ENCODE measurements at places on chromosomes 13 and 19. TPM values are rescaled to one million over a fixed set of nuclear protein-coding genes. Genes with fewer than 3 reads are reported as not detected.

DNA sequence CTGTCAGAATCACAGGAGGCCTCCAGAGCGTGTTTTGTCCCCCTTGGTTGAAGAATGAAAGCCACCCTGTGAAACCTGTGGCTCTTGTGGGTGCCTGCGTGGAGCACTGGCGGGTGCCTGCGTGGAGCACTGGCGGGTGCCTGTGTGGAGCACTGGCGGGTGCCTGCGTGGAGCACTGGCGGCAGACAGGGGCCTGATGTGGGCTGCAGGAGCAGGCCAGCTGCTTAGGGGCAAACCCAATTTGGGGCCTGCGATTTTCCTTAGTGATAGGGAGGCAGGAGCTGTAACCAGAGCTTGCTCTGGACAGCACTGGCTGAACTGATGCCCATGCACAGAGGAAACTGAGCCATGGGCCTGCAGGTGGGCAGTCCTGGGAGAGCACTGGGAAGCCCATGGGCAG is 24.3 kb downstream of the ARHGEF7 start:
- H3K4me3 ChIP-seq, result no peak overlapping the region
- H3K27ac ChIP-seq, result peak overlapping the region; percentile 7
- H3K4me1 ChIP-seq, result peaks cover 25% of the 10 kb centered on the region

GRCh38 chr13:107824635-107825034 is 390.7 kb downstream of the LIG4 start:
- DNase-seq, result no peak
- H3K4me1 ChIP-seq, result no peaks in the 10 kb centered on the region
- H3K27me3 ChIP-seq, result no peaks in the 10 kb centered on the region
- H3K4me3 ChIP-seq, result no peak overlapping the region
- H3K36me3 ChIP-seq, result no peaks in the 10 kb centered on the region
- H3K27ac ChIP-seq, result no peak overlapping the region

SIGLEC11 gene
- 0.22 TPM for polyA plus RNA-seq

RASA3 gene
- 4.8 TPM for polyA plus RNA-seq

GRCh38 chr13:27283906-27284493 is 13.4 kb downstream of the RASL11A start:
- no peak for DNase-seq
- no peaks in the 10 kb centered on the region for H3K4me1 ChIP-seq
- no peak overlapping the region for H3K27ac ChIP-seq
- peaks cover 3% of the 10 kb centered on the region for H3K27me3 ChIP-seq
- H3K4me3 ChIP-seq, result no peak overlapping the region

DNA sequence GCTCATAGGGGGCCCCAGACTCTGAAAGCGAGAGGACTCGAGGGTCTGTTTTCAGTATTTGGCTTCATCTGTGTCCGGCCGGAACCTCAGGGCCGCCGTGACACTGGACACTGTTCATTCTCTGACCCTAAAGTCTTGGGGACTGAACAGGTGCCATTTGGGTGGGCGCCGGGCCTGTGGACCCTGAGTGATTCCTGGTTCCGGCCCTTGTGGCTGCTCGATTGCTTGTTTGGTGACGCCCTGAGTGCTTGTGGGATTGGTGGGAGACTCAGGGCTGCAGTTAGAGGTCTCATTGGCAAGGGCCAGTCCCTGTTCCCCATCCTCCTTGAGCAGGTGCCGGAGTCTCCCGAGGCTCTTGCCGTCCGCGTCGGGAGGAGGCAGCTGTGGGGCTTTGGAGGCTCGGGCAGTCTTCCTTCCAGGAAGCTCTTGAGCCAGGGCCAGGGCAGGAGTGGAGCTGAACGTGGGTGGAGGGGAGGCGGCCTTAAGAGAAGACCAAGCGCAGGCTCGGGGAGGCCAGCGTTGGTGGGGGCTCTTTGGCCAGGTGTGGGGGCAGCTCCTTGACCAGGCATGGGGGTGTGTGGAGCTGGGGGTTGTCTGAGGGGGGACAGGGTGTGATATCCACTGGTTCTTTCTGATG is 4.7 kb downstream of the PTBP1 start:
- H3K27me3 ChIP-seq, result no peaks in the 10 kb centered on the region
- peak overlapping the region; percentile 81 for H3K4me3 ChIP-seq
- peak overlapping the region; percentile 60 for H3K27ac ChIP-seq
- peaks cover 51% of the 10 kb centered on the region for H3K4me1 ChIP-seq
- DNase-seq, result peak; percentile 72

GRCh38 chr13:39616087-39616694 is 13.2 kb upstream of the LHFPL6 start:
- DNase-seq, result no peak
- H3K36me3 ChIP-seq, result no peaks in the 10 kb centered on the region
- no peak overlapping the region for H3K4me3 ChIP-seq
- H3K4me1 ChIP-seq, result no peaks in the 10 kb centered on the region
- H3K27me3 ChIP-seq, result no peaks in the 10 kb centered on the region

GRCh38 chr19:31066385-31066784 is 282.9 kb downstream of the TSHZ3 start:
- no peaks in the 10 kb centered on the region for H3K4me1 ChIP-seq
- no peaks in the 10 kb centered on the region for H3K27me3 ChIP-seq
- H3K27ac ChIP-seq, result no peak overlapping the region
- H3K36me3 ChIP-seq, result no peaks in the 10 kb centered on the region
- no peak overlapping the region for H3K4me3 ChIP-seq

DNA sequence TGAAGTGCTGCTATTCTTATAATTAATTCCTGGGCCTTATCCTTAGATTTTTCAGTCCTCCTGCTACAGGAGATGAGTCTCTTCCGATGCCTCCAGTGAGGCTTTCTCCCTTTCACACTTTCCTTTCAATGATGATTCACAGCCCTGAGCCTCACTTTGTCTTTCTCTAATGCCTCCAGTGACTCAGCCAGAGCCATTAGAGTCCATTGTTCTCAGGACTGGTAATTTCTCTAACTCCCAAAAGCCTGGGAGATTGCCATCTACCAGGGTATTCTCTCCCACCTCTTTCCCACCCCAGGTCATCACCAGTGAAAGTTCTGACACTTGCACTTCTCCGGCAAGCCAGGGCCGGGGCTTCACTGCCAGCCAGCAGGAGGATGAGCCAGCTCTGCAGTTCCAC is 49.6 kb upstream of the ARGLU1 start:
- DNase-seq, result no peak
- H3K4me1 ChIP-seq, result no peaks in the 10 kb centered on the region
- H3K4me3 ChIP-seq, result no peak overlapping the region
- H3K27me3 ChIP-seq, result no peaks in the 10 kb centered on the region
- H3K36me3 ChIP-seq, result no peaks in the 10 kb centered on the region

GRCh38 chr19:56092685-56093631 is 28.1 kb downstream of the ZNF787 start:
- H3K4me3 ChIP-seq, result no peak overlapping the region
- H3K36me3 ChIP-seq, result no peaks in the 10 kb centered on the region
- no peaks in the 10 kb centered on the region for H3K27me3 ChIP-seq
- peak; percentile 22 for DNase-seq

- no peaks in the 10 kb centered on the region for H3K27me3 ChIP-seq
- no peak overlapping the region for H3K27ac ChIP-seq
- peaks cover 7% of the 10 kb centered on the region for H3K4me1 ChIP-seq
- no peaks in the 10 kb centered on the region for H3K36me3 ChIP-seq
These were observed 207.6 kb upstream of the SERP2 start for GRCh38 chr13:44165889-44166496.

GRCh38 chr13:41231786-41232185 is 31.6 kb downstream of the MTRF1 start:
- DNase-seq, result no peak
- no peak overlapping the region for H3K4me3 ChIP-seq
- H3K4me1 ChIP-seq, result no peaks in the 10 kb centered on the region
- peaks cover under 1% of the 10 kb centered on the region for H3K36me3 ChIP-seq

THSD8 gene
- polyA plus RNA-seq, result 2.5 TPM

DNA sequence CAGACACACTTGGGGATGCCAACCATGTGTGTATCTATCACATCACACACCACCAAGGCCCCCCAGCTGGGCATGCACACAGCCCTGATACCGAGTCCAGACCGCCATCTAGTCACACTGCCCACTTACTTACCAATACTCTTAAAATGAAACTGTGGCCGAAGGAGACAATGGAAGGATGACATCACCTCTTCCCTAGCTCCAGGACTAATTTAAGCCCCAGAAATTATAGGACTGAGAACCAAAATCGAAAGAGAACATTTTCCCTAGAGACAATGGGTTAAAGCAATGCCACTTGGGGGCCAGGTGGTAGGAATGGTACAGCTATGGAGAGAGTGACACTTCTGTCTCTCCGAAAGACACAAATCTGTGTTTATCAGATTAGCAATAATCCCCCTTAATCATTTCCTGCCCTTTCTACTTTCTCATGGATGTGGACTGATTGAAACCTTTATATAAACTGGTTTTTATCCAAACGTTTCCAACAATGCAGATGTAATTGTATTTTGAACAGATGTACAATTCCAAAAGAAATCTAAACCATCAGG is 663 bp upstream of the GGACT start:
- H3K4me3 ChIP-seq, result peak overlapping the region; percentile 92
- H3K4me1 ChIP-seq, result no peaks in the 10 kb centered on the region
- H3K36me3 ChIP-seq, result no peaks in the 10 kb centered on the region

- H3K27me3 ChIP-seq, result no peaks in the 10 kb centered on the region
- no peaks in the 10 kb centered on the region for H3K36me3 ChIP-seq
- peak overlapping the region; percentile 88 for H3K27ac ChIP-seq
- peaks cover 54% of the 10 kb centered on the region for H3K4me1 ChIP-seq
- peak; percentile 89 for DNase-seq
These were observed 3.7 kb downstream of the PRKACA start for GRCh38 chr19:14113762-14114414.

ZNF701 gene
- 10.5 TPM for polyA plus RNA-seq

TEX101 gene
- not detected for polyA plus RNA-seq

DNA sequence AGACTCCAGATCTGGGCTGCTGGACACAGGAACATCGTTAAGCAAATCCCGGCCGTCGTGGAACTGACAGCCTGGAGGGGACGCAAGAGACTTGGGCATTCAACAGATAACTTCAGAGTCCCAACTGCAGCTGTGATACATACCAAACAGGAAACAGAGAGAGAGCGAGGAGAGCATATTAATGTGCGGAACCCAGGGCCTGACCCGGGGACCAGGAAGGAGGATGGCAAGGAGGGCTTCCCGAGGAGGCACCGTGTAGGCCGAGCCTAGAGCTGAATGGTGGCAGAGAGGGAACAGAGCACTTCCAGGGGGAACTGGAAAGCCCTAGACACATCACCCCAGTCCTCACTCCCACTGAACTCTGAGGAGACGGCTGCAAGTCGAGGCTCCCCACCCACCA is 68.1 kb downstream of the SIPA1L3 start:
- no peak for DNase-seq
- H3K27ac ChIP-seq, result no peak overlapping the region
- no peaks in the 10 kb centered on the region for H3K36me3 ChIP-seq

DNA sequence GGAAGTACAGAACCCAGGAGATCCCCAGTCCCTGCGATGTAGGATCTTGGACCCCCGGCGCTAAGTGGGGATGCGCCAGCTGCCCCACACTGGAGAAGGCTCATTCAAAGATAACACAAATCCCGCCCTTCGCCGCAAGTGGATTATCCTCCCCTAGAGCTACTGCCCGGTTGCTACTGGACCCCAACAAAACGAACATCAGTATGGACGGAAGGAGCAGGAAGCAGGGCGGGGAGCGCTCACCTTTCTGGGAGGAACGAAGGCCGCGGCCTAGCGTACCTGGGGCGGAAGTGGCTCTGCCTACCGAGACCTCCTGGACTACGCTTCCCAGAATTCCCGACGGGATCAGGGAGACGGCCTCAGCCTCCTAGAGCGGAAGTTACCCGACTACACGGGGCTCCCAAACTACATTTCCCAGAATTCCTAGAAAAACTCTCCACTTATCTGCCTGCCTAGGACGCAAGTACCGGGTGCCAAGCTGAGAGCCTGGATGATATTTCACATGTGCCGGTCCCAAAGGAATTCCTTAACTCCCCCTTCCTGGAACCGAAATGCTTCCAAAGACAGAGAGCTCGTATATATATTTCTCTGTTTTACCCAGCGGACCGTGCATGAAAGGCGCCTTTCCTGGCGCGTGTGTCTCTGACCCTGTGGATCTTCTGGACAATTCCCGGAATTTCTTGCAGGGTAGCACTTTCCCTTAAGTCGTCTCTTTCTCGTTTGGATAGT is at the start of gene ZNF112:
TSS of gene ZNF112 (minus strand) at position 298 of the 729 bp plus-strand sequence. CDS start 16,141 bp downstream, outside the sequence.
- no peaks in the 10 kb centered on the region for H3K27me3 ChIP-seq
- H3K27ac ChIP-seq, result peak within 1 kb of the TSS; percentile 55
- H3K4me1 ChIP-seq, result peaks cover 5% of the 10 kb centered on the region
- H3K36me3 ChIP-seq, result no peaks in the 10 kb centered on the region
- peak; percentile 91 for DNase-seq

NLRP11 gene
- polyA plus RNA-seq, result not detected

CD70 gene
- not detected for polyA plus RNA-seq

SWSAP1 gene
- 2.1 TPM for polyA plus RNA-seq

ACP7 gene
- not detected for polyA plus RNA-seq

DNA sequence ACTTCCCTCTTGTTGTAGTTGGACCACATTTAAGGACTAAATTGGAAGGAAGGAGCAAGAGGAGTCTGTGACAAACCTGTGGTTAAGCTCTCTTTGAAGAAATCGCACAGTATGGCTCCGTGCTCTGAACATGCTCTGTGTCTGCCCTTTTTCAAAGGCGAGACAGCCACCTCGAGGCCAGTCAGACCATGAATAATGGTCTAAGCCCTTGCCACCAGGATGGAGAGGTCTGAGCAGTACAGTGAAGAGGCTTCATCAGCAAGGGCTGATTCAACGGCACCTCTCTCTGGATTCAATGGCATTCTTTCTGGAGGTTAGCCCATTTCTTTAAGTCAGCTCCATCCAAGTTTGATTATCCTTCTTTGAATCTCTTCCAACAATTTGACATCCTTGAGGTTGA is 30.9 kb downstream of the FAM216B start:
- no peak for DNase-seq
- no peak overlapping the region for H3K27ac ChIP-seq
- H3K4me3 ChIP-seq, result no peak overlapping the region
- H3K36me3 ChIP-seq, result no peaks in the 10 kb centered on the region
